ENCODE measurements at places on chromosomes 3 and 15. TPM values are rescaled to one million over a fixed set of nuclear protein-coding genes. Genes with fewer than 3 reads are reported as not detected.

- no peak for DNase-seq
Observed at GRCh38 chr3:173889596-173889995, 492.1 kb downstream of the NLGN1 start.

- no peak for DNase-seq
Observed at GRCh38 chr3:52039846-52040245, 16.5 kb downstream of the DUSP7 start.

GRCh38 chr3:110905121-110905520 is 166.5 kb upstream of the NECTIN3 start:
- no peak for DNase-seq

EFCC1 gene
- 0.24 TPM for total RNA-seq

ERICH6 gene
- total RNA-seq = not detected

- no peak for DNase-seq
Observed at GRCh38 chr3:10762611-10763247, 53.3 kb upstream of the SLC6A11 start.

DNA sequence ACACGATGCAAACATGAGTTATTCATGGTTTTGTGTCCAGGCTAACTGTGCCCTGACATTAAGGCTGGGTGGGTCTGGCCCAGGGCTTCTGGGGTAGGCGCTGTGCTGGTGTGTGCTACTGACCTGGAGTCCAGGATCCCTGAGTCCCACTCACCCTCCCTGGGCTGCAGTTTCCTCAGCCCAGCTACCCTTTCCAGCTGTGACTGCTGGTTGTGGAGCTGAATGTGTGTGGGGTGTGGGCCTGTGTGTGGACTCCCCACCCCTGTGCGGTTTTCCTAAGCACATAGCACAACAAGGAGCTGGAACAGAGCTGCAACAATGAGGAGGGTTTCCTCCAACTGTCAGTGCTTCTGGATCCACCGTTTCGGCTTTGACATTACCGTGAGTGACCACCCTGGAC is 38.0 kb downstream of the SMAD3 start:
- no peak for DNase-seq

- no peak for DNase-seq
Observed at GRCh38 chr3:188594139-188594538, 440.2 kb downstream of the LPP start.

GRCh38 chr15:83012076-83012426 is 612 bp upstream of the C15orf40 start:
- DNase-seq = no peak

SLC12A1 gene
- not detected for total RNA-seq

- DNase-seq = no peak
Observed at GRCh38 chr3:43361077-43361476, 74.7 kb downstream of the SNRK start.

- DNase-seq = peak; percentile 63
Observed at GRCh38 chr15:60546744-60547143, 67.8 kb upstream of the ICE2 start.

IDH2 gene
- 175 TPM for total RNA-seq

GRCh38 chr3:4996223-4996765 is 17.1 kb downstream of the BHLHE40 start:
- peak; percentile 1 for DNase-seq

GRCh38 chr3:103127737-103128136 is 692.9 kb downstream of the ZPLD1 start:
- no peak for DNase-seq

GRCh38 chr3:29486096-29486495 is 205.2 kb downstream of the RBMS3 start:
- DNase-seq = no peak

HTR3C gene
- total RNA-seq = not detected

PLA2G4E gene
- not detected for total RNA-seq

DNA sequence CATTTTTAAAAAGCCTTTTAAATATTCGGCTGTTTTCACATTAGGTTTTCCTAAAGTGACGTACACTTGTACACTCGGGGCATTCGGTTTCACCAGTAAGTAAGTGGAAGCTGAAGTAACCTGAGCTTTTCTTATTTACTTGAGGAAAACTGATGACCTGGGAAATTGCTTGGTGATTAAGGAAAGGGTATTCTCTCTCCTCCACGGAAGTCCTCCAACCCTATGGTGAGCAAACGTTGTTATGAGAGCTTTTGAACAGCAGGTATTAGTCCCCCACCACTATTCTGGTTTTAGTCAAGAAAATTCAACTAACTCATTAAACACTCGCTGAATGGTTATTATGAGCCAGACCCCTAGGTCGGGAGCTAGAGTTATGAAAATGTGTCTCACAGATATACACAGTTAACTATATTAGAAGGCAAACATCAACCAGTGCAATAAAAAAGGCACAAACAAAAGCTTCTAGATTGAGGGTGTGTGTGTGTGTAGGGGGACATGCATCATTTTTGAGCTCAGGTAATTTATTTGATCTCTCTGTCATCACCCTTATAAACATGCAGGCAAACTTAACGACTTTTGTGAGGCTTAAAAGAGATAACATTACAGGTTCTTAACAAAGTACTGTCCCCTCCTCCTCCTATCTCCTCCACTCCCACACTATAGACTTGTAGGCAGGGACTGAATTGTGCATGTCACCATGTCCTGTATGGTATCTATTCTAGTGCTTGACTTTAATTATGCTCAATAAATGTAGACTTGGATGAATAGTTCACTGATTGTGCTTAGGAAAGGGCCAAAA is 143.3 kb upstream of the MB21D2 start:
- DNase-seq = no peak

DNA sequence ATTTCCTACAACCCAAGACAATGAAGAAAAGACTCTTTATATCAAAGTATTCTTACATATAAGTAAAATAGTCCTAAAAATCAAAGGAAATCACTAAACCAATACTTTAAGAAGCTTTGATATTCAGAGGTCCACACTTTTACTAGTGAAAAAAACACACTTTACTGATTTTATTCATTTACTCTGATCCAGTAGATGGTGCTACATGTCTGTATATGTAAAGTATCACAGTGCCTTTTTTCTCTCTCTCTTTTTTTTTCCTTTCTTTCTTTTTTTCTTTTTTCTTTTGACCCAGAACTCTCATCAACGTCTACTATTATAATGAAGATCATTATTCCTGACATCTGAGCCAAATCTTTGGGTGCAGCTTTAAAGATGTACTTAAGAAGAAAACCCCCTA is 10.8 kb upstream of the CCDC39 start:
- DNase-seq = no peak

DNA sequence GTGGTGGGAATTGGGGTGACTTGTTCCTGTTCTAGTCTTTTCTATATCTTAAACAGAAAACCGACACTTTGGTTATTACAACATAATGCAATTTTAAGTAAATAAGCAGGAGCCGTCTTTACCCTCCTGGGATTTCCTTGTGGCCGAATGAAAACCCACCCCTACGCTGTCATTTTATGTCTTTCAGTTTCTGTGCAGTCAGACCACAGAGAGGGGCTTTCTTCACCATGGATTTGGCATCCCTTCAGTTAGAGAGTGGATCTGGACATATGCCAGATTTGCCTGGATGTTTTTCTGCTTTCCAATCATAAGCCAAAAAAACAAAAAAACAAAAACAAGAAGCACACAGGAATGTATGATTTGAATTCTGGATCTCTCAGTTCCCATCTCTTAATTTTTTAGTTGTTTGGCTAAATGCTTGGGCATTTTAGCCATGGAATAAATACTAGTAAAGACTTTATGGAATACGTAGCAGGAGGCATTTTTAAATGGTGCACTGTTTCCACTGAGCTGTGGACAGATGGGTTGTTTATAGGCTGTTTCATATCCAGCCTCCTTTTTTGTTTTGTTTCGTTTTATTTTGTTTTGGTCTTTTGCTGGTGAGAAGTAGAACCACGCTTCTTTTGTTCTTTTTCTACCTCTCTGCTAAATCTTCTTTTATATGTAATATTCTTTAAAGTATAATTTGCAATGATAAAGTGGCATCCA is 272.9 kb downstream of the FEZF2 start:
- DNase-seq = no peak

DNA sequence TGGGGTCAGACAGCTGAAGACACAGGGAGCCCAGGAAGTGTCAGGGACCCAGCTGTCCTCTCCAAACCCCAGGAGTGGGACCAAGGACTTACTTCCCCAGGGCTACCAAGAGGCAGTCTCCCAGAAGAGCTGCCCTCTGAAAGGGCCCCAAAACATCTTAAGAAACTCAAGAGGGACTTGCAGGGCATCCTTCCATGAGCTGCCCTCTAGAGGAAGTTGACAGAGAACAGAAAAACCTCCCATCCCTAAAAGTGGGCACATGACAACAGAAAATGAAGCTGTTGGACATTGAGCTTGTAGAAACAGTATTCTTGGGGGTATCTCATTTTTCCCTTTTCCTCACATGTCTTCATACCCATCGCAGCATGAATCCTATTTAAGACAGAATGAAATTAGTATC is 58.9 kb downstream of the MECOM start:
- DNase-seq = no peak

DNA sequence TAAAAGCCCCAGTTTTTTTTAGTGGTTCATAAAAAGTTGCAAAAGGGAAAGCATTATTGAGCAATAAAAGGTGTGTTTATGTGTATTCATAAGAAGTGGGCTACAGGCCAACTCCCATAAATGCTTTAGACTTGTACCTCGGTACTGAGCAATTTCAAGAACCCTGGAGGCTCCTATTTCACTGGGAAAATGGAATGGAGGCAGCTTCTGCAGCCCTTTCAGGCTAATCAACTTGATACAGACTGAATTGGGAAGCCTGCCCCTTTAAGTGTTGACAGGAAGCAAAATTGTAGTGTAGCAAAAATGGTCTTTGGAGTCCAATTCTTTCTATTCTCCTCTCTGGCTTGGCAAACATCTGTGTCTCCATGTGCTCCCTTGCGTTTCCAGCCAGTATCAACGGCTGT is 118.8 kb downstream of the ECT2 start:
- DNase-seq = no peak

FAH gene
- total RNA-seq = 74.5 TPM

- DNase-seq = no peak
Observed at GRCh38 chr3:152278756-152279427, 10.2 kb downstream of the MBNL1 start.

- no peak for DNase-seq
Observed at GRCh38 chr3:195107593-195107992, 163.4 kb downstream of the XXYLT1 start.

DNA sequence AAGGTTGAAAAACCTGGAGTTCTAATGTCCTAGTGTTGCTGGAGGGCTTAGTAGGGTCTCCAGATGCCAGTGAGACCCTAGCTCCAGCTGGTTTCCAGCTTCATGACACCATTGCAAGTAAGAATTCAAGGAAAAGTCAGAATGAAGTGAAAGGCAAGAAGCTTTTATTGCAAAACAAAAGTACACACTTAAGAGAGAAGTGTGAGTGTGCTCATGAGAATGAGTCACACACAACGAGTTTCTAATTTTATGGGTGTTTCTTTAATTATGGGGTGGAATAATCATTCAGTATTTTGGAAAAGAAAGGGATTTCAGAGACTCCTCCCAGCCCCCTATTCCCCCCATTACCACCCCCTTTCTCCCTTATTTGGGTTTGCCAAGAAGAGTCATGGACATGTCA is 24.6 kb upstream of the ZNF502 start:
- no peak for DNase-seq

CCR3 gene
- not detected for total RNA-seq

MANF gene
- total RNA-seq = 162 TPM

GRCh38 chr3:24679429-24679828 is 184.8 kb upstream of the THRB start:
- DNase-seq = no peak

ADGRG7 gene
- total RNA-seq = not detected

MIX23 gene
- total RNA-seq = 86.4 TPM

DNA sequence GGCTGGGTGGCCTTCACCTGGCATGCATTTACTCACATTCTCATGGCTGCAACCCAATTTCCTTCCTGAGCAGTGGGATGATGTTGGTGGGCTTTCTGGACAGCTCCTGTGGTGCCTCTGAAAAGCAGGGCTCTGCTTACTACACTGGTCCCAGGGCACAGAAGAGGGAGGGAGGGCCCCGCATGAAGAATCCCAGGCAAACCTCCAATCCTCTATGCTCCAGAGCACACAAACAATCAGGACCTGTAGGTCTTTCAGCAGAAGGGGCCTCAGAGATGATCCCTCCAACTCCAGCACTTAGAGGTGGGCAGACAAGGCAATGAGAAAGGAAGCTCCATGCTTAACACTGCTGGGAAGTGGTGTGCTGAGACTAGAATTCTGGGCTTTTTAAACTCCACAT is 231.7 kb upstream of the ICE2 start:
- DNase-seq = no peak
